ENCODE measurements at places on chromosomes 3 and 15. TPM values are rescaled to one million over a fixed set of nuclear protein-coding genes. Genes with fewer than 3 reads are reported as not detected.

Gene GP9
- total RNA-seq = not detected

Gene BBS4
- total RNA-seq = 30.7 TPM

Gene NMD3
- total RNA-seq = 66.0 TPM

Gene SAMMSON
- not detected for total RNA-seq

Gene SLC12A8
- total RNA-seq = 13.6 TPM

Gene CCR1
- total RNA-seq = not detected

Gene CCK
- 0.42 TPM for total RNA-seq

Gene CHRNA7
- total RNA-seq = 4.8 TPM

Gene IL16
- not detected for total RNA-seq

Gene IGF2BP2
- 68.6 TPM for total RNA-seq

Gene RASL12
- total RNA-seq = 0.92 TPM

Gene DUOX1
- 4.1 TPM for total RNA-seq

Gene SLC30A4
- total RNA-seq = 4.2 TPM

Gene USP50
- 0.41 TPM for total RNA-seq

Gene AQP9
- total RNA-seq = 0.75 TPM

Gene GOLGA6D
- total RNA-seq = not detected

Gene UROC1
- not detected for total RNA-seq

Measured in kidney epithelial cell (primary cell).